Thymus (tissue), 14 donors: ENCODE measurements at places on chromosomes 12 and 14.

DNA sequence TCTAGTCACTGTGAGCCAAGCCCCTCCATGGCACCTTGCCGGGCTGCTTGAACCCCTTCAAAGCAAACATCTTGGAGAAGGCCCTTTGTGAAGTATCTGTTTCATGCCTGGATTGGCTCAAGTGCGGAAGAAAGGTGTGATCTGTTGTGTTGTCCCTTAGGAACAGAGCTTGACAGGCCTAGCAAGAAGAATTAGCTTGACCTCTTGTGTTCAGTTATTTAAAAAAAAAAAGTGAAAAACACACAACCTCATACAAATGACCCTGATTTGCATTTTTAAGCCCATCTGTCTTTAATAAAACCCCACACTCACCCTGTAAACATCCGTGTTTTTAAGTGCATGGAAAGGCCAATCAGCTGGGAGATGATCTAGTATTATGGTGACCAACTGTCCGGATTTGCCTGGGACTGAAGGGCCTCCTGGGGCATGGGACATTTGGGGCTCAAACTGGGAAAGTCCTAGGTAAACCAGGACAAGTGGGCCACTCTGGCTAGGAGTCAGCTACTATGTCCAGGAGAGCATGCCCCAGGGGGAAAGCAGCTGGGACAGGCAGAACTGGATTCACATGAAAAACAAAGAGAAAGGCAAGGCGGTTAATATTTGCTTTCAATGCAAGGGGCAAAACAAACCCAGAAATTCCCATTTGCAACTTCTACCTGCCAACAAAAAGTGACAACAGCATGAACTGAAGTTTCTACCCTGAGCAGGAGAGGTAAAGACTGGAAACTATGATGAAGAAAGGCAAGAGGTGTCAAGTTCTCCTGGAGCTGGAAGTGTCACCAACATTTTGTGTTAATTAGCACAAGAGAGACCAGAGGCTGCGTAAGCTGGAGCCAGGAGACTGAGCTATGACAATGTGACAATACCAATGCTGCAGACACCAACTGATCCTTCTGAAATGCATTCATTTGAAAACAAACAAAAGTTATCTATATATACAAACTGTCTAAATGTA is 78.6 kb downstream of the CLMN start:
- no peak overlapping the region for H3K27ac ChIP-seq
- H3K27me3 ChIP-seq, result no peaks in the 10 kb centered on the region
- H3K4me1 ChIP-seq, result no peaks in the 10 kb centered on the region
- H3K36me3 ChIP-seq, result no peaks in the 10 kb centered on the region
- no peak overlapping the region for H3K4me3 ChIP-seq

GRCh38 chr12:56449622-56449984 is 377 bp upstream of the TIMELESS start:
- H3K4me1 ChIP-seq, result peaks cover 3% of the 10 kb centered on the region
- no peaks in the 10 kb centered on the region for H3K27me3 ChIP-seq
- peaks cover 2% of the 10 kb centered on the region for H3K36me3 ChIP-seq
- DNase-seq, result no peak
- peak overlapping the region; percentile 85 for H3K4me3 ChIP-seq
- H3K27ac ChIP-seq, result peak overlapping the region; percentile 81

DNA sequence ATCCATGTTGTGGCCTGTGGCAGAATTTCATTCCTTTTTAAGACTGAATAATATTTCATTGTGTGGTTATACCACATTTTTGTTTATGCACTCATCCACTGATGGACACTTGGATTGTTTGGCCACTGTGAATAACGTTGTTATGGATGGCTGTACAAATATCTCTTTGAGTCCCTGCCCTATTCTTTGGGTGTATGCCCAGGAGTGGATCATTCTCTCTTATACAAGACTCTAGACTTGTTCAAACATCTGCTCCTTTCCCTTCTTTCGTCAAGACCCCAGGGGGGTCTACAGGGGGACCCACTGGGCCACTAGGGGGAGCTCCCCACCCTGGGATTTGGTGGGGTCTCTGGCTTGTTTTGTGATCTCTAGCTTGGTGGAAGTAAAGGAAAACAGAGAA is 77.4 kb downstream of the FBXL14 start:
- H3K27ac ChIP-seq, result no peak overlapping the region
- no peaks in the 10 kb centered on the region for H3K36me3 ChIP-seq
- DNase-seq, result no peak
- H3K4me1 ChIP-seq, result no peaks in the 10 kb centered on the region
- H3K27me3 ChIP-seq, result peaks cover 27% of the 10 kb centered on the region
- H3K4me3 ChIP-seq, result no peak overlapping the region

DNA sequence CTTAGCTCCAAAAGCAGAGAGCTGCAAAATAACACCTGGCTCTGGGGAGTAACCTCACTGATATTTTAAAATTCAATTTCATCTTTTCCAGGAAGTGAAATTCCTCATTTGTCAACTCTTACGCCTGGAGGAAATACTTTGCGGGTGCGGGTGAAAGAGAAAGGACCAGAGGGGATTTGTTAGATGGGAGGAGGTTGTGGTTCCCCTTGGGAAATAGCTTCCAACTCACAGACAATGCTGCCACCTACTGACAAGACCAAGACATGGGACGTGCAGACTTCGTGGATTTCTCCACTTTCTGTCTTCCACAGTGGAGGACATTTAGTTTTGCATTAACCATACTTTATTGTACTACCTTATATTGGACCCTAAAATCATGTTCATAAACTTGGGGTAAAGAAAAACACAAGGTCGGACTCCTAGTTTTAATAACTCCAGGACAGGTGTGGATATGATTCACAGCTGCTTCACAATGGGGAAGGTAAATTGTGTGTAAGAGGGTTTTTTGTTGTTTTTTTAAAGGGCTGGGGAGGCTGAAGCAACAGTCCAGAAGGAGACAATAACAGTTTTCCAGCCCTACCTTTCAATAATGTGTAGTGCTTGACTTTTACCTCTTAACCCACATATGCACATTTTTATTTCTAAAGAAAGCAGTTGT is 10.8 kb downstream of the FBXL14 start:
- no peak overlapping the region for H3K4me3 ChIP-seq
- H3K27ac ChIP-seq, result no peak overlapping the region
- H3K4me1 ChIP-seq, result peaks cover 2% of the 10 kb centered on the region
- peaks cover 8% of the 10 kb centered on the region for H3K36me3 ChIP-seq

- peaks cover 37% of the 10 kb centered on the region for H3K36me3 ChIP-seq
- no peak overlapping the region for H3K4me3 ChIP-seq
- no peak overlapping the region for H3K27ac ChIP-seq
Observed at GRCh38 chr12:119829439-119829838, 47.7 kb downstream of the CIT start.

GRCh38 chr14:91496790-91497189 is 13.3 kb downstream of the PPP4R3A start:
- H3K36me3 ChIP-seq, result peaks cover 22% of the 10 kb centered on the region
- H3K27me3 ChIP-seq, result no peaks in the 10 kb centered on the region
- no peak overlapping the region for H3K4me3 ChIP-seq
- no peak for DNase-seq
- H3K4me1 ChIP-seq, result no peaks in the 10 kb centered on the region
- no peak overlapping the region for H3K27ac ChIP-seq

DNA sequence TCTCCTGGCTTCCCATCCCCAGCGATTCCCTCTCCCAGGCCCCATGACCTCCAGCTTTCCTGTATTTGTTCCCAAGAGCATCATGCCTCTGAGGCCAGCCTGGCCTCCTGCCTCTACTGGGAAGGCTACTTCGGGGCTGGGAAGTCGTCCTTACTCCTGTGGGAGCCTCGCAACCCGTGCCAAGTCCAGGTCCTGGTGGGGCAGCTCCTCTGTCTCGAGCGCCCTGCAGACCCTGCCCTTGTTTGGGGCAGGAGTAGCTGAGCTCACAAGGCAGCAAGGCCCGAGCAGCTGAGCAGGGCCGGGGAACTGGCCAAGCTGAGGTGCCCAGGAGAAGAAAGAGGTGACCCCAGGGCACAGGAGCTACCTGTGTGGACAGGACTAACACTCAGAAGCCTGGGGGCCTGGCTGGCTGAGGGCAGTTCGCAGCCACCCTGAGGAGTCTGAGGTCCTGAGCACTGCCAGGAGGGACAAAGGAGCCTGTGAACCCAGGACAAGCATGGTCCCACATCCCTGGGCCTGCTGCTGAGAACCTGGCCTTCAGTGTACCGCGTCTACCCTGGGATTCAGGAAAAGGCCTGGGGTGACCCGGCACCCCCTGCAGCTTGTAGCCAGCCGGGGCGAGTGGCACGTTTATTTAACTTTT is 14.3 kb downstream of the C12orf43 start:
- no peak overlapping the region for H3K4me3 ChIP-seq
- no peaks in the 10 kb centered on the region for H3K27me3 ChIP-seq
- no peak for DNase-seq
- peak overlapping the region; percentile 18 for H3K27ac ChIP-seq
- peaks cover 25% of the 10 kb centered on the region for H3K36me3 ChIP-seq
- H3K4me1 ChIP-seq, result peaks cover 28% of the 10 kb centered on the region

GRCh38 chr14:103284574-103285467 is 49.2 kb upstream of the EIF5 start:
- no peaks in the 10 kb centered on the region for H3K36me3 ChIP-seq
- no peak overlapping the region for H3K27ac ChIP-seq
- no peaks in the 10 kb centered on the region for H3K4me1 ChIP-seq
- no peak for DNase-seq

GRCh38 chr12:32117316-32117715 is 10.7 kb downstream of the BICD1 start:
- H3K36me3 ChIP-seq, result peaks cover 3% of the 10 kb centered on the region
- H3K4me1 ChIP-seq, result no peaks in the 10 kb centered on the region
- no peak overlapping the region for H3K4me3 ChIP-seq
- H3K27ac ChIP-seq, result no peak overlapping the region
- no peaks in the 10 kb centered on the region for H3K27me3 ChIP-seq
- no peak for DNase-seq

DNA sequence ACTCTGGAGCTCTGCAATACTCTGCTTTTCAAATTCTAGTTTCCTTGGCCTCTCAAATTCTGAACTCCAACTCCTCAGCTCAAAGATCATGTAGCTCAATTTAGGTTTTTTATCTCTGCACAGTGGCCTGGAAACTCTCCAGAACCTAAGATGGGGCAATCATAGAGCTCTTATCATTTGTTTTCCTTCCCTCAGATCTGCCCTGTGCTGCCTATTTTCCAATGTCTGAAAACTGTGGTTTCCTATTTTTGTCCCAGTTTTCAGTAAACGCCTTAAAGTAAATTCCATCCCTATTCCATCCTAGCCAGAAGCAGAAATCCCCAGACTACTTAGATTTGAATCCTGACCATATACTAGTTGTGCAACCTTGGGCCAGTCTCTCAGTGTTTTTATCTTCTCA is 73.2 kb downstream of the CEP83 start:
- peaks cover 9% of the 10 kb centered on the region for H3K36me3 ChIP-seq
- H3K27ac ChIP-seq, result no peak overlapping the region
- no peak for DNase-seq
- no peak overlapping the region for H3K4me3 ChIP-seq
- H3K4me1 ChIP-seq, result no peaks in the 10 kb centered on the region
- no peaks in the 10 kb centered on the region for H3K27me3 ChIP-seq

DNA sequence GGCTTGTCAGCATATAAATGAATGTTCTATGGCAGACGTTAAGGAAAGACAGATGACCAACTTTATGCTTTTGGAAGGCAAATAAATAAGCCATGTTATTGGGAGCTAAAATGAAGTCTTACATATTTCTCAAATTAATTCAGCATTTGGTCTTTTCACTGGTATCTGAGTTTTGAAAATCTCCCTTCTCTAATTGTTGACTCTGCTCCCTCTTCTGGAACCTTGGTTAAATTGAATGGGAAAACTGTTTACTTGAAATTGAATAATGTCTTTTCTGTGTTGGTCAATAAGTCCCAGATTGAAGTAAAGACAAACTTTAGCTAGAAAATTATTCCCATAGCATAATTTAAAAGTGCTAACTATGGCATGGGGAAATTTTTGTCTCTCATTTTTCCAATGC is 38.7 kb downstream of the LGR5 start:
- no peak overlapping the region for H3K27ac ChIP-seq
- DNase-seq, result no peak
- H3K4me3 ChIP-seq, result no peak overlapping the region

DNA sequence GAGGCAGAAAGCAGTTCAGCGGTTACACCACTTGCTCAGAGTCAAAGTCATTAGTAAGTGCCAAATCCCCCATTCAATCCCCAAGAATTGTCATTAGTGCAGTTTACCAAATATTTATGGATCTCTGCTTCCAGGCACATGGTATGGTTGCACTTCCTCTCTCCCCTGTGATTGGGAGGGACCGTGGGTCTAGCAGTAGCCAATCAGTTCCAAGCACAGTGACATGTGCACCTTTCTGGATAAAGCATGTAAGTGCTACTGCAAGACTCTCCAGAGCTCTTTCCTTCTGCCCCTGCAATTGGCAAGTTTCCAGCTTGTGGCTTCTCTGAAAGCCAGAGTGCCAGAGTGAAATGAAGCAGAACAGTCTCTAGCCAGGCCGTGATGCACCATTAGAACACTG is 85.3 kb upstream of the FLRT2 start:
- no peaks in the 10 kb centered on the region for H3K27me3 ChIP-seq
- no peak overlapping the region for H3K27ac ChIP-seq
- no peak for DNase-seq

- H3K27me3 ChIP-seq, result no peaks in the 10 kb centered on the region
- peaks cover 9% of the 10 kb centered on the region for H3K4me1 ChIP-seq
- peak overlapping the region; percentile 84 for H3K27ac ChIP-seq
- no peaks in the 10 kb centered on the region for H3K36me3 ChIP-seq
Observed at GRCh38 chr14:100375266-100375962, 52.3 kb downstream of the SLC25A47 start.

- no peaks in the 10 kb centered on the region for H3K27me3 ChIP-seq
- peak overlapping the region; percentile 25 for H3K27ac ChIP-seq
- no peaks in the 10 kb centered on the region for H3K36me3 ChIP-seq
- peaks cover 22% of the 10 kb centered on the region for H3K4me1 ChIP-seq
Observed at GRCh38 chr12:988646-989045, 2.4 kb upstream of the ERC1 start.

- peaks cover 8% of the 10 kb centered on the region for H3K4me1 ChIP-seq
- no peak overlapping the region for H3K27ac ChIP-seq
- no peaks in the 10 kb centered on the region for H3K27me3 ChIP-seq
- H3K4me3 ChIP-seq, result no peak overlapping the region
- DNase-seq, result no peak
Observed at GRCh38 chr14:55711175-55711811, 131.3 kb downstream of the KTN1 start.

GRCh38 chr12:41362931-41363330 is 174.8 kb downstream of the PDZRN4 start:
- H3K36me3 ChIP-seq, result no peaks in the 10 kb centered on the region
- H3K4me3 ChIP-seq, result no peak overlapping the region
- no peak overlapping the region for H3K27ac ChIP-seq
- no peaks in the 10 kb centered on the region for H3K27me3 ChIP-seq
- no peaks in the 10 kb centered on the region for H3K4me1 ChIP-seq

- no peak overlapping the region for H3K27ac ChIP-seq
- no peaks in the 10 kb centered on the region for H3K27me3 ChIP-seq
Observed at GRCh38 chr14:95533391-95533821, 1.4 kb upstream of the GLRX5 start.
